ENCODE measurements at places on chromosomes 12 and 14. TPM values are rescaled to one million over a fixed set of nuclear protein-coding genes. Genes with fewer than 3 reads are reported as not detected.

GRCh38 chr12:101407049-101407435, 530 bp downstream of the ARL1 start:
- no peak for DNase-seq
- H3K27me3 ChIP-seq, result no peaks in the 10 kb centered on the region
- H3K4me1 ChIP-seq, result no peaks in the 10 kb centered on the region
- H3K27ac ChIP-seq, result peak overlapping the region; percentile 100

Gene WSCD2
- total RNA-seq, result not detected

GRCh38 chr14:49950275-49951228, 57.7 kb downstream of the ARF6 start:
- no peaks in the 10 kb centered on the region for H3K36me3 ChIP-seq
- DNase-seq, result no peak
- H3K27me3 ChIP-seq, result no peaks in the 10 kb centered on the region
- H3K4me1 ChIP-seq, result peaks cover 5% of the 10 kb centered on the region
- H3K27ac ChIP-seq, result no peak overlapping the region

Gene TTC6
- total RNA-seq, result not detected

Gene ZC2HC1C
- total RNA-seq, result 1.7 TPM

DNA sequence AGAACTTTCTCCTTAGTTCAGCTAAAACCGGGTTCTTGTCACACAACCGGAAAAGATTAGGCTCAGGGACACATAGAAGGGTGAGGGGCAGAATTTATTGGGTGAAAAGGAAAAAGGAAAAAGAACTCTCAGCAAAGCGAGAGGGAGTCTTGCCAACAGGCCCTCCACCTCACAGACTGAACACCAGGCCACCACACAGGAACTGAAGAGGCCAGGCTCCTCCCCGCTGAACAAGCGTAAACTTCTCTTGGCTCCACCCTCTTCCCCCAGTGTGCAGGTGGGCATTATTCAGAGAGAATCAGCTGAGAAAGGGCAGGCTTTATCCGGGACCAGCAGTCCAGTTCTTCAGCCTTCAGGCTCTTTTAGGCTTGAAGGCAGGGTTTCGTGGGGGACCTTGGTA, 125.6 kb upstream of the FGD4 start:
- DNase-seq, result no peak
- H3K4me1 ChIP-seq, result peaks cover 33% of the 10 kb centered on the region
- peak overlapping the region; percentile 82 for H3K27ac ChIP-seq
- H3K36me3 ChIP-seq, result no peaks in the 10 kb centered on the region

DNA sequence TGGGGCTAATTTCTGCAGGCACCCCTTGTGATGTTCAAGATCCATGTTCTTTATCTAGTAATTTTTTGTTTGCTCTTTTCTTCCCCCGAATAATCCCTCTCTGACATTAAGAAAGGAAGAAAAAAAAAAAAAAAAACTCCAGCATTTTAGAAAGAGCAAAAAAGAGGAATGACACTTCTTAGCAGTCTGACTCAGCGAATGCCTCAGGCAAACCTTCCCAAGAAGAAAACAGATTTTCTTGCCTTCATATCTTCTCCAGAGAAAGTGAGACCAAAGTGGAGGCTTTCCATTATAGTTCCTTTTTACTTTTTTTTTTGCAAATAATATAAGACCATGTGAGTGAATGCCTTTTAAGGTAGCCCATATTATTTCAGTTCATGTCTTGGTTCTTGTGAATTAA, 479.0 kb upstream of the SYT1 start:
- H3K4me3 ChIP-seq, result no peak overlapping the region
- no peak for DNase-seq
- no peaks in the 10 kb centered on the region for H3K27me3 ChIP-seq
- H3K4me1 ChIP-seq, result no peaks in the 10 kb centered on the region
- H3K27ac ChIP-seq, result no peak overlapping the region

GRCh38 chr12:3350432-3350831, 140.6 kb upstream of the PRMT8 start:
- H3K27ac ChIP-seq, result no peak overlapping the region
- H3K4me3 ChIP-seq, result no peak overlapping the region
- H3K27me3 ChIP-seq, result no peaks in the 10 kb centered on the region
- no peaks in the 10 kb centered on the region for H3K4me1 ChIP-seq

Data from GM12878 (cell line).